ENCODE measurements at places on chromosomes 12 and 14. TPM values are rescaled to one million over a fixed set of nuclear protein-coding genes. Genes with fewer than 3 reads are reported as not detected.
A peak's percentile ranks its signal among the peaks of the same experiment; 100 is the strongest.

GRCh38 chr14:72420749-72421474, 473.0 kb downstream of the DPF3 start:
- peak; percentile 89 for DNase-seq

- no peak for DNase-seq
These were observed 158.2 kb upstream of the DIO3 start for GRCh38 chr14:101402936-101403660.

DNA sequence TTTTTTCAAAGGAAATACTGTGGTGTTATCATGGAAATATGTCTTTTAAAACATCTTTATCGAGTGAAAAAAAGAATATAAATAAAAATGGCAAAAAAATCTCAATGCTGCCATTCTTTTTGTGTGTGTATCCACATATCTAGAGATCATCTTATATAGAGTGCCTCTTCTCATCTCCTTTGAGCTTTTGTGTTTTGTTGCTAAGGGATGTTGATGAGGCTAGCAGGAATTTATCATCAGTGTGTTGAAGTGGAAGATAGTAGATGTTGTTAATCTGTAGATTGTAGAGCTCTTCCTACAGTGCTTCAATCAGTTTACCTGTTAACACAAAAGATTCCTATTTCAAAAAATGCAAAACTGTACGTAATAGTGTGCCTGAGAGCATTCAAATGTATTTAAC, 1738.0 kb upstream of the SEL1L start:
- DNase-seq, result no peak

DNA sequence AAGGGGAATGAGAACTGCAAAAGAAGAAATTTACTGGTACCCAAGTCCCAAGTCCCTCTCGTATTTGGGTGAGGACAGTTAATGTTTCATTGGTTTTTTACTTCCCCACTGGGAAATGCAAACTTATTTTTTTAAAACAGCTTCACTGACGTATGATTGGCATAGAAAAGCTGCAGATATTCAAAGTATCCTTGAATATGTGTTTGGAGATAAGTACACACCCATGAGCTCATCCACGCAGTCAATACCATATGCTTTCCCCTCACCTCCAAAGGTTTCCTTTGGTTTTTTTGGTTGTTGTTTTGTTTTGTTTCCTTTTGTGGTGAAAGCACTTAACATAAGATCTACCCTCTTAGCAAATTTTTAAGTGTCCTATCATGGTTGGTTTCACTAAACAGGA, 13.1 kb downstream of the TCTN2 start:
- DNase-seq, result no peak

The HOXC10 gene
- 35.5 TPM for total RNA-seq

The WNT5B gene
- total RNA-seq, result 12.8 TPM
